GM12878 (cell line): ENCODE measurements at places on chromosomes 11 and 22. TPM values are rescaled to one million over a fixed set of nuclear protein-coding genes. Genes with fewer than 3 reads are reported as not detected.

Gene OR10D3
- not detected in 2 replicates for polyA plus RNA-seq

Gene VSTM5
- not detected in 2 replicates for polyA plus RNA-seq

Gene ARHGAP8
- not detected in 2 replicates for polyA plus RNA-seq

Gene CDC42EP1
- 0.09 TPM in 1 of 2 replicates, not detected in the other for polyA plus RNA-seq

Gene GNAZ
- 0.16 and 0.19 TPM in 2 replicates for polyA plus RNA-seq

Gene KREMEN1
- polyA plus RNA-seq = 0.10 TPM in 1 of 2 replicates, not detected in the other

Gene PLAAT5
- polyA plus RNA-seq = not detected in 2 replicates

Gene RCOR2
- polyA plus RNA-seq = not detected in 2 replicates

Gene ADAMTS8
- polyA plus RNA-seq = not detected in 2 replicates

Gene CHRDL2
- not detected in 2 replicates for polyA plus RNA-seq

Gene CYTH4
- polyA plus RNA-seq = 11.3 and 12.4 TPM in 2 replicates

Gene MRGPRF
- not detected in 2 replicates for polyA plus RNA-seq

Gene MYOD1
- polyA plus RNA-seq = not detected in 2 replicates

Gene GP1BB
- polyA plus RNA-seq = not detected in 2 replicates

Gene PRR5L
- 0.90 TPM in 1 of 2 replicates, not detected in the other for polyA plus RNA-seq

GRCh38 chr11:33182246-33182878 lies 21.1 kb upstream of the CSTF3 start:
- DNase-seq = no peak

DNA sequence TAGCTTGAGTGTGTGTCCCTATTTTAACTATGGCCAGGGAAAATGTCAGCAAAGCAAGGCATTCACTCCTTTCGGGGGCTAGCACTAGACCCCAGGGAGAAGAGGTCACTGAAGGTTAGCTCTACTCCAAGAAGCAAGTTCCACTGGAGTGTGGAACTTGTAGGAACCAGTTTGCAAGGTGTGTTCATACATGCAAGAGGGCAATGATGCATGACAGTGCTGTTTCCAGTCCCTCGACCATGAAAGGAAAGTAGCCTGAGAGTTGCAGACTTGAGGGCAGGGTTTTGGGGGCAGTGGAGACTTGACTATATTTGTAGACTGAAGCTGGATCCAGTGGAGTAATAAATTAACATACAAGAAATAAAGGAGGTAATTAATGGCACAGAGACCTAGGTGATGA lies 21.6 kb upstream of the SLC36A4 start:
- no peak for DNase-seq

DNA sequence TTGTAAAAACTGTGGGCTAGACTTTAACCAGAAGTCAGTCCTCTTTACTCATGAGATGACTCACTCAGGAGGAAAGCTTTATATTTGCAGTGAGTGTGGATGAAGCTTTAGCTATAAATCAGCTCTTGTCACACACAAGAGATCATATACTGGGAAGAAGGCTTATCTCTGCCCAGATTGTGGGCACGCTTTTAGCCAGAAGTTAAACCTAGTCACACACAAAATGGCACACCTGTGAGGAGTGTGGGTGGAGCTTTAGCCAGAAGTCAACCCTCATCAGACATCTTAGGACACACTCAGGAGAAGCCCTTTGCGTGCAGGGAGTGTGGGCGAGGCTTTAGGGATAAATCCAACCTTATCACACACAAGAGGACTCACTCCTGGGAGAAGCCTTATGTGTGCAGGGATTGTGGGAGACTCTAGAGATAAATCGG lies 706.9 kb upstream of the LUZP2 start:
- no peak for DNase-seq

- DNase-seq = no peak
These were observed 802.0 kb downstream of the KCNA4 start for GRCh38 chr11:29214833-29215232.

- DNase-seq = no peak
These were observed 803.6 kb downstream of the METTL15 start for GRCh38 chr11:28911829-28912228.

DNA sequence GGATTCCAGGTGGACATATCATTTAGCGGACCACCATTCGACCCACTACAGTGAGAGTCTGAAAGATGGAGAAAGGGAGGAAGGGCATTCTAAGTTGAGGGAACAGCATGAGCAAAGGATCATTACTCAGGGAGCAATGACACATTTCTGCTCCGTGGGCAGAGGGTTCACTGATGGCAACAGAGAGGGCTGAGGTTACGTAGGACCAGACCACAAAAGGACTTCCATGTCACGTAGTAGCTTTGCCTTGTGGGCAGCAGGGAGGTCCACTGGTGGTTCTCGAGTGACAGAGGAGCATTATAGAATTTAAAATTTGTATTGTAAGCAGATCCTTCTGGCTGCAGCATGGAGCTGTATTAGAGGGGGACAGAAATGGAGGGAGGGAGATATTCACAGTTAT lies 109.7 kb upstream of the NAV2 start:
- no peak for DNase-seq

GRCh38 chr11:68959465-68960293 lies 21.1 kb downstream of the MRGPRD start:
- DNase-seq = no peak

DNA sequence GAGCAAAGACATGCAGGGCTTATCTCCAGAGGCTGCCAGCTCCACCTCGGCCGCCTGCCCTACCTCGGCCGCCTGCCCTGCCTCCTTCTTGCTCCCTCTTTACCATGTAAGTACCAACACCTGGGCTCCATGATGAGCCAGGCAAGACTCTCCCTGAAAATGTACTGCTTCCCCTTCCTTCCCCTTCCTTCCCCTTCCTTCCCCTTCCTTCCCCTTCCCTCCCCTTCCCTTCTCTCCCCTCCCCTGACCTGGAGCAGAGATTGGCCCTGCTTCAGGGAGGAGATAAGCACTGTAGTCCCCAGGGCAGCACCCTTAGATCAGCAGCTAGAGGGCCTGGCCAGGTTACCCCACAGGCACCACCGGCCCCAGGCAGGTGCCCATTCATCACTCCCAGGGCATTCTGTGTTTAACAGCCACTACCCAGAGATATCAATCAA lies 25.4 kb upstream of the ADORA2A start:
- DNase-seq = no peak

- no peak for DNase-seq
These were observed 226.4 kb downstream of the ADAMTS15 start for GRCh38 chr11:130674686-130675308.

GRCh38 chr11:35009944-35010342 lies 93.5 kb downstream of the PDHX start:
- DNase-seq = no peak

GRCh38 chr11:85974122-85974521 lies 94.8 kb downstream of the PICALM start:
- DNase-seq = no peak

GRCh38 chr11:115566180-115566764 lies 62.1 kb upstream of the CADM1 start:
- DNase-seq = no peak

GRCh38 chr11:1410366-1411291 lies 20.9 kb downstream of the BRSK2 start:
- no peak for DNase-seq

- DNase-seq = no peak
These were observed 246.5 kb upstream of the DDI1 start for GRCh38 chr11:103789952-103790351.

- no peak for DNase-seq
These were observed 53.9 kb upstream of the CRTAM start for GRCh38 chr11:122784325-122784955.

GRCh38 chr11:71139516-71140205 lies 112.7 kb downstream of the SHANK2 start:
- DNase-seq = no peak

- no peak for DNase-seq
These were observed 15.7 kb downstream of the ASPHD2 start for GRCh38 chr22:26444777-26445176.

DNA sequence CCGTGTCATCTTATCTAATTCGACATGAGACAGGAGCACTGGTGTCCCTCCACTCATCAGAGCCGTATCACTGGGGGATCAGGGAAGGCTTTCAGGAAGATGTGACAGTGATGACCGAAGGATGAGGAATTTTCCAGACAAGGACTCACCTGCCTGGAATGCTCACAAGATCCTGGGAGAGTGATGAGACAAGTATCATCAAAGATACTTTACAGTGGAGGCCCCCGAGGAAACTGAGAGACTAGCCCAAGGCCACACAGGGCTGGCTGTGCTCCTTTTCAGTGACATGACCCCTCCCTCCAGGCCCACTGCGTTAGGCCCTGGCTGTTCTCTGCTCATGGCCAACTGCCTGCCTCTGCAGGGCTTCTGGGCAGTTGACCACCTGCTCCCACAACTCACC lies 13.0 kb downstream of the CLPB start:
- no peak for DNase-seq

GRCh38 chr22:44385781-44386180 lies 73.0 kb upstream of the SHISAL1 start:
- no peak for DNase-seq

GRCh38 chr11:21895686-21896085 lies 297.2 kb upstream of the ANO5 start:
- DNase-seq = no peak

DNA sequence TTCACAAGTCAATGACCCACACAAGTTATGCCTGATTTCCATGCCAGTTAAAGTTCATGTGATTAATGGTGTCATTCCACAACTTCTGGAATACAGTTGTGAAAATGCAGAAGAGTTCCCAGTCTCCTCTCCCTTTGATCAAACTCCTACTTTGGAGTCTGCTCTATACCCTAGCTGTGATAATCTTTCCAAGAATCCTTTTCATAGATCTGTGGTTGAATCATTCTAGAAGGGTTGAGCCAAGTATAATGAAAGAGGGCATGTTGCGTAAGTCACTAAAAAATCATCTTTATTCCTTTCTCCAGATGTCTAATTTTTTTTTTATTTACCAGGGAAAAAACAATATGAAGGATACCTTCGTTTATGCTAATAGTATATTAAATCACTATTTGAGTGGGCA lies 89.7 kb upstream of the CARD18 start:
- no peak for DNase-seq

- DNase-seq = no peak
These were observed 8.0 kb downstream of the ARFGAP3 start for GRCh38 chr22:42848941-42849550.

DNA sequence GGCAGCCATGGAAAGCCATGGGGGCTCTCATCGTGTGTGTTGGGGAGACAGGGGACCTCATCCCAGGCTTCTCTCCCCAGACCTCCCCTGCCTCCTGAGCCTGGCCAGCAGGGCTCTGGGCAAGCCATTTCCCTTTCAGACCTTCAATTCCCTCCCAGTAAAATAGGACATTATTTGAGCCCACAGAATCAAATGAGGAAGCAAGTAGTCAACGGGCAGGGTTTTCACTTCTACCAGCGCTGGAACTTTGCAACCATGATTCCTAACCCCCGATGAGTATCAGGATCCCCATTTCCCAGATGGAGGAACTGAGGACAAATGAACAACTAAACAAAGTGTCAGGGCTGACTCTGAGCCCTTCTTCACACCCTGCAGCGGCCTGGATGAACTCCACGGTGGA lies 48.9 kb upstream of the TCF20 start:
- no peak for DNase-seq

DNA sequence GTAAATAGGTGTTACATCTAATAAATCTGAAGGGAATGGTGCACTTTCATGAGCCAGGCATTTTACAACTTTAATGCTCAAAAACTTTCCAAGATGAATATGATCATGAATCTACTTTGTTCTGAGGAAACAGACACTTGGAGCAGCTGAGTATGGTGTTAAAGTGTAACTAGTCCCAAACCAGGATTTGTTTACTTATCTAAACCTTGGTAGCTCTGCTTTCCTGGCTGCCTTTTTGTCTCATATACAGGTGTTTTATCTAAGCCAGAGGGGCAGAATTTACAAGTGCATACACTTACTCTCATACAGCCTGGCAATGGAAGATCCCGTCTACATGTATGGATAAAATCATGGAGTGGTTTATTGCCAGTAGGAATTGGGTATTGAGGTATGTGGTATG lies 171.5 kb downstream of the FAT3 start:
- DNase-seq = no peak

DNA sequence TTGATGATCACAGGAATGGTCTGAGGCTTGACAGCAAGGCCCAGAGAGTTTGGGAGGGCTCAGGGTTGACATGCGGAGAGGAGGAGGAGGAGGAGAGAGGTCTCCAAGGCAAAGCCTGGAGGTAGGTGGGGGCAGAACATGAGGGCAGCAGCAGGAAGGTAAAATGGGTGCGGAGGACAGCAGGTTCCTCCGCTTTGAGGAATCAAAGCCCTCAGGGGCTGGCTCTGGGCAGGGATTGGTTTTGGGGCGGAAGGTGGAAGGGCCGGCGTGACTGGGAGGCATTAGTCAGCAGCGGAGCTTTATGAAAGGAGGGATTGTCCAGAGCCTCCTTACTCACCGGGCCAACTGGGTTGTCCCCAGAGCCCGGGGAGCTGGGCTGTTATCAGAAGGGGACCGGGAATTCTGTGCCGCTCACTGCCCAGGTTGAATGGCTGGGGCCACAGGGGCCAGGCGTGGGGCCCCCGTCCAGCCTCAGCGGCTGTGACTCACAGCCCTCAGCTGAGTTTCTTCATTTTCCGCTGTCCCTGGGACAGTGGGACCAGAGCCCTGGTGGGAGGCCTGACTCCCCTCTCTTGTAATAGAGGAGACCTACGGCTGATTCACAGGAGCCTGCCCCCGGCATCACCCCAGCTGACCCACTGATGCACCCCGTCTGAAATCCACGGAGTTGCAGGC lies 36.2 kb downstream of the LIF start:
- DNase-seq = no peak

GRCh38 chr11:93033093-93033492 lies 63.6 kb downstream of the MTNR1B start:
- no peak for DNase-seq

GRCh38 chr22:26892166-26893041 lies 235.0 kb downstream of the MIAT start:
- no peak for DNase-seq

- DNase-seq = no peak
These were observed 55.6 kb upstream of the PPARA start for GRCh38 chr22:46094676-46095075.

- no peak for DNase-seq
These were observed 105.9 kb upstream of the ARHGAP20 start for GRCh38 chr11:110818032-110818687.

GRCh38 chr11:36997656-36998055 lies 399.6 kb upstream of the RAG2 start:
- DNase-seq = no peak

GRCh38 chr22:47206666-47207218 lies 444.3 kb downstream of the TBC1D22A start:
- DNase-seq = no peak

GRCh38 chr11:73193251-73194033 lies 24.6 kb upstream of the P2RY2 start:
- DNase-seq = peak; percentile 68

GRCh38 chr11:128511712-128512111 lies 75.6 kb downstream of the ETS1 start:
- no peak for DNase-seq
